ENCODE measurements at places on chromosomes 16 and 17.
A peak's percentile ranks its signal among the peaks of the same experiment; 100 is the strongest.

GRCh38 chr17:28472871-28473497 is 460 bp upstream of the SLC13A2 start:
- no peak for DNase-seq

DNA sequence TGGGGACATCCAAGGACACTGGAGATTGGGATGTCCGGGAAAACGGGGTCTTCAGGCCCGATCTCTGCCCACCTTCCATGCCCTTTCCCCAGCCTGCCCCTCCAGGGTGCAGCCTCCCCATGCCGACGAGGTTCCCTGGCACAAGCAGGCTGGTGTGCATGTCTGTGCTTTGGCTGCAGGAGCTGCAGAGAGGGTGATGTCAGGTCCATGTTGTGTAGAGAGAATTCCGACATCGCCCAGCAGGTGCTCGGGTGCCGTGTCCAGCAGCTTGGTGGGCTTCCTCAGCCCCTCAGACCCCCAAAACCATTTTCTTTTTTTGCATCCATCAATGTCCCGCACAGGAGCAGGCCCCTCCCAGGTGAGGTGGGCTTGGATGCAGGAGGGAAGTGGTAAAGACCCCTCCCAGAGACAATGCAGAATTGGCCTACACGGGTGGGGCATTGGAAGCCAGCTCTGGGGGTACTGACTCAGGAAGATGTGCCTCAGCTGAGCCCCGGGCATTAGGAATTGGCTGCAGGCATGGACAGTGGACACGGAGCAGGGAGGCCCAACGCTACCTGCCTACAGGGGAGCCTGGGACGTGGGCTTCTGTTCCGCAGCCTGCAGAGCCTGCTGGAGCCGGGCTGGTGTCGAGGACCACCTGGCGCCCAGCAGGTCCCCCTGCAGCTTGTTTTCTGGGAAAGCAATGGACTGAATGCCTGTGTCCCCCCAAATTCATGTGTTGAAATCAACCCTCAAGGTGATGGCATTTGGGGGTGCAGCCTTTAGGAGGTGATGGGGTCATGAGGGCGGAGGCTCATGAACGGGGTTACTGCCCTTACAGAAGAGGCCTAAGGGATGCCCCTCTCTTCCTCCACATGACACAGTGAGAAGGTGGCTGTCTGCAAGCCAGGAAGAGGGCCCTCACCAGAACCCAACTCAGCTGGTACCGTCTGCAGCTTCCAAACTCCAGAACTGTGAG is 97.5 kb downstream of the METRNL start:
- no peak for DNase-seq

DNA sequence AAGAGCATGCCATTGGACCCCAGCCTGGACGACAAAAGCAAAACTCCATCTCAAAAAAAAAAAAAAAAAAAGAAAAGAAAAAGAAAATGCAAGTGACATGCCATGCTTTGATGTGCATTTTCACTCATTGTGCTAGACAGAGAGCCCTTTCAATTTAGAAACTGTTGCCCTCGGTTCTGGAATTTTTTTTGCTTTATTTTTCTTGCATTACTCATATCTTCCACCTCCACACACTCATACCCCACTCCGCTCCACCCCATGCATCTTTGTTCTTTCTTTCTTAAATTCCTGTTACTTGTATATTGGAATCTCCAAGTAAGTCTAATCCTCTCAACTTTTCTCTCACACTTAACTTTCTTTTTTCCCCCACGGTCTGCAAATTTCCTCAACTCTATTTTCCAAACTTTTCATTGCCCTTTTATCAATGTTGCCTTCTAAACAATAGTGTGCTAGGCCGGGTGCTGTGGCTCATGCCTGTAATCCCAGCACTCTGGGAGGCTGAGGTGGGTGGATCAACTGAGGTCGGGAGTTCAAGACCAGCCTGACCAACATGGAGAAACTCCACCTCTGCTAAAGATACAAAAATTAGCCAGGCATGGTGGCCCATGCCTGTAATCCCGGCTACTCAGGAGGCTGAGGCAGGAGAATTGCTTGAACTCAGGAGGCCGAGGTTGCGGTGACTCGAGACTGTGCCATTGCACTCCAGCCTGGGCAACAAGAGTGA is 16.8 kb upstream of the SUZ12 start:
- DNase-seq: no peak

GRCh38 chr16:89096768-89097391 is 3.2 kb downstream of the ACSF3 start:
- DNase-seq: no peak

GRCh38 chr16:75535901-75536300 is at the start of gene CHST5:
TSS of gene CHST5 (minus strand) at chr16:75536108. CDS start at chr16:75530384, 5,724 bp downstream.
- DNase-seq: no peak

- peak; percentile 90 for DNase-seq
These were observed at the start of gene SNX11 for GRCh38 chr17:48107137-48108055. TSS of gene SNX11 (plus strand) at chr17:48107766. CDS start at chr17:48112044, 4,278 bp downstream.

GRCh38 chr16:813204-813915 is 12.8 kb upstream of the GNG13 start:
- DNase-seq: peak; percentile 45

- DNase-seq: peak; percentile 54
These were observed 1.9 kb downstream of the CDH11 start for GRCh38 chr16:65119901-65120401.

DNA sequence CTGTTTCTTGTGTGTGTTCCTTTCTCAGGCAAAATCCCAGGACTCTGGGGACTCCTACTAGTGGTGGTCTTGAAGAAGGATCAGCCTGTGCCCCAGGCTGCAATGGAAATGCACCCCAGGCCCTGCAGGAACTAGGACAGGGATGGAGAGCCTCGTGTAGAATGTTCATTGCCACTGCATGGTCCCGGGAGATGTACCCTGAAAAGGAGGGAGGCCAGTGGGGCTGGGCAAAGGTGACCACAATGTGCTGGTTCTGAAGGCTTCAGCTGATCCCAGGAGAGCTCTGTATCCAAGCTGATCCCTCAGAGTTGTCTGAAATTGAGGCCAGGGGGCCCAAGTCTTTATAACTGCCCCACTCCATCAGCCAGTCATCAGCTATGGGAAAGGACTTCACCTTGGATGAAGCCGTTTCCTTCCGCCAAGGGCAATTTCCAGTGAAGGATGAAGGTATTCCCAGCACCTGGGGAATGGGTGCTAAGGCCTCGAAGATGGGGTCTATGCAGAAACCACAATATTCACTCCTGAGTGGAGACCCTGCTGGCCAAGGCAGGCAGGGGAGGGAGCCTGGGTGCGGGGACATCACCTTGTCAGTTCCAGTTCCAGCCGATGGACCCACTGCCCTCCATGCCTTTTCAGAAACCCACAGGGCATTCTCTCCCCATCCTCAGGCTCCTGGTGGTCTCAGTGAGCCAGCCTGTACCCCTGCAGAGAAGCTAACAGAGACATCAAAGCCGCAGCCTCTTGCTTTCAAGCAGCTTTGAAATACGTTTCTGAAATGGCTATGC is 59.9 kb upstream of the CDH5 start:
- DNase-seq: no peak

DNA sequence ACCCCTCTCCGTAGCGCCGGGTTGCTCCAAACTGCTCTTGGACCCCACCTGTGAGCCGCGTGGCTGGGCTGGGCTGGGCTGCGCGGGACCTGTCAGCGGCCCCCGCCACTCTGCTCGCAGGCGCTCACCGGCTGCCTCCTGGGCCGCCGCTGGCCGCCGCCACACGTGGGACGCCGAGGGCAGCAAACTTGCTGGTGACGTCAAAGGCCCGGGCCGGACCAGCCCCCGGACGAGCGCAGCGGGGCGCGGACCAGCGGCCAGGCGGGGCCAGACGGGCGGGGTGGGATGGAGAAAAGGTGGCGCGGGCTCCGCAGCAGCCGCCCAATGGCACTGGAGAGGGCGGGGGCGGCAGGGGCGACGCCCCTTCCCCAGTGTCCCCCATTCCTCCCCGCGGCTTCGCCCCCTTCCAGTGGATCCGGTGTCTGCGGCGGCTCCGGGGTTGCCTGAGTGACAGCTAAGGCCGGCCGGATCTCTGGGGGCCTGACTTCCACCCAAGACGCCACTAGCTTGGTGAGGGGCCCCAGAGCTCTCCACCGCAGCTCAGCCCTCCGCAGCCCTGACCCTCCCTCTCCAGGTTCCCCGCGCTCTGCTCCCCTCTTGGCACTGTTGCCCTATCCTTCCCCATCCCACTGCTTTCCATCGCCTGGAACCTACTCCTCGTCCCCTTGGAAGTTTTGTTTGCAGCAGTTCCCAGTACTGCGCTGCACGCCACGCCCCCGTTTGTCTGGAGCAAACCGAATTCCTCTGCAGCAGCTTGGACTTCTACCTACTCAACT is at the start of gene HS3ST3A1:
TSS of gene HS3ST3A1 (minus strand) at position 154 of the 776 bp plus-strand sequence. CDS start 800 bp downstream, outside the sequence.
- no peak for DNase-seq

DNA sequence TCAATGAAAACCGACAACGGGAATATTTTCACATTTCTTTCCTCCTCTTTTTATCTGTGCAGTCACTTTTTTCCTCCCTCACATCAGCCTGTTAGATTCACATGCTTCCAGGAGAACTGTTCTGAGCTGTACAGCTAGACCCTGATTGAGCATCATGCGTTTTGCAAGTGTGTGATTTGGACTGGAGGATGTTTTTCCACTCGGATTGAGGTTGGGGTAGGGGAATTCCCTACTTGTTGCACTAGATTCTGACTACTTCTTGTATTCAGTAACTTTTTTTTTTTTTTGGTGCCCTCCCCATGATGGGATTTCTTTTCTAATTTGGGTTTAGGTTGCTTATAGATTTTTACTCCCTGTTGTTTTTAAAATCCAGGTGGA is 4.8 kb downstream of the MSI2 start:
- DNase-seq: no peak

GRCh38 chr17:50769884-50770283 is 2.6 kb upstream of the ANKRD40CL start:
- DNase-seq: no peak
